DND-41 (cell line): ENCODE measurements at places on chromosomes 3 and 15.

- DNase-seq = no peak
Observed at GRCh38 chr3:155367506-155367905, 74.0 kb upstream of the STRIT1 start.

DNA sequence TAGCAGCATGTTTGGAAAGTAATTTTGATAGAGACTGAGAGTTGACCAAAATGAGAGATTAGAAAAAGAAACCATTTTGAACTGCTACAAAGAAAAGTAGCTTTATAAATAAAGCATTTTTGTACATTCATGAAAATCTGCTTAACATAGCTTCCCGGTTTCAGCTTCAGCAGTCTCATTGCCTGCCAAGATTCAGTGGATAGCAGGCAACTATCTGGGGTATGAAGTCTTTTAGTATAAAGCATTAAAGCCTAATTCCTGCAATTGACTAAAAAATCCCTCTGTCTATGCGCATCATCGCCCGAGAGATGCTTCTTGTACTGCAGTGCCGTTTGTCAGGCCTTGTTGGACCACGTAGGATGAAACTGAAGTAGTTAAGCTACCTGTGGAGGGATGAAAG is 588.4 kb downstream of the NAALADL2 start:
- no peak for DNase-seq

GRCh38 chr3:60979461-60980341 is 271.6 kb downstream of the FHIT start:
- no peak for DNase-seq

DNA sequence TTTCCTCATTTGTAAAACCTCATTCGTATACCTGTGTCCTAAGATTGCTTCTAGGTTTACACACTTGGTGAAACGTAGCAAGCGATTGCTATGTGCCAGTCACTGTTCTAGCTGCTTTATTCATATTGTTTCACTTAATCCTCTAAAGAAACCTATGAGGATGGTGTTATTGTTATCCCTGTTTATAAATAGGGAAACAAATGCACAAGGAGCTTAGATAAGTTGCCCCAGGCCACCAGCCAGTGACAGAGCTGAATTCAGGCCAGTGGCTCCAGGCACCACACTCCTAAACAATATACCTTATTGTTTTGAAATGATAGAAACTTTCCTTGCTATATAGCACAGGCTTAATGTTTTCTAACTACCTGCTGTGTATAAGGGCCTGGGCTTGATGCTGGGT is 44.0 kb downstream of the LPP start:
- no peak for DNase-seq

DNA sequence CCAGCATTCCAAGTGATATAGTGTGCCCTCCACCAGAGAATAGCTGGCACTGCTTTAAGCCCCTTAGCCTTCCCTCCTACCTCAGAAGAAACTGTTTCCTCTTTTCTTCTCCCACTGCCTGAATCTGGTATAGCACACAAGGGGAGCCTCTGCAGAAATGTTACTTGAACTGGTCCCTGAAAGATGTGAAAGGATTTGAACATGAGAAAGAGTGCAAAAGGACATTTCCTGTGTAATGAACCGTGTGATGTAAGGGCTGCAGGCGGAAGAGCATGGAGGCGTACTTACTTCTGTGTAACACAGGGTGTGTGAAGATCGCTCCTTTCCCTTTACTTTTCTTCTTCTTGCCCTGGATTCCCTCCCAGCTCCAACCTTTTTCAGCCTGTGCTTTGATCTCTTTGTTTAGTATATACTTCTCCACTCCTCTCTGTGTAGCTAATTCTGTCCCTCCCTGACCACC is 8.4 kb downstream of the TMOD3 start:
- DNase-seq = no peak

DNA sequence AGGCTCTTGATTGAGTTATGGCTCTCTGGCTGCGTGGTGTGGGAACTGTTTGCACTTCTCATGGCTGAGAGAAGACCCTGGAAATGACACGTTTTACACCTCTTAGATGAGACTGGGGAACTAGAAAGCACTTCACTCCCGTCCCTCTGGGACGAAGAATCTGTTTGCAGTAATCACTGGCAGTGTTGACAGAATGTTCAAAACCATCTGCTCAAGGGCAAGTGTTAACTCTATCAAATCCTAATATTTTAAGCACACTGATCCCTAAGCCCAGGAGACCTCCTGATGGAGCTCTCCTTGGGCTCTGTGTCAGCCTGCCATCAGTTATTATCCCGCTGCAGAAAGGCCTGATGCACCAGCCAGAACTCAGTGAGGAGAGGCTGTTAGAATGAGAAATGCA is 323.8 kb upstream of the DNAJC19 start:
- DNase-seq = no peak

DNA sequence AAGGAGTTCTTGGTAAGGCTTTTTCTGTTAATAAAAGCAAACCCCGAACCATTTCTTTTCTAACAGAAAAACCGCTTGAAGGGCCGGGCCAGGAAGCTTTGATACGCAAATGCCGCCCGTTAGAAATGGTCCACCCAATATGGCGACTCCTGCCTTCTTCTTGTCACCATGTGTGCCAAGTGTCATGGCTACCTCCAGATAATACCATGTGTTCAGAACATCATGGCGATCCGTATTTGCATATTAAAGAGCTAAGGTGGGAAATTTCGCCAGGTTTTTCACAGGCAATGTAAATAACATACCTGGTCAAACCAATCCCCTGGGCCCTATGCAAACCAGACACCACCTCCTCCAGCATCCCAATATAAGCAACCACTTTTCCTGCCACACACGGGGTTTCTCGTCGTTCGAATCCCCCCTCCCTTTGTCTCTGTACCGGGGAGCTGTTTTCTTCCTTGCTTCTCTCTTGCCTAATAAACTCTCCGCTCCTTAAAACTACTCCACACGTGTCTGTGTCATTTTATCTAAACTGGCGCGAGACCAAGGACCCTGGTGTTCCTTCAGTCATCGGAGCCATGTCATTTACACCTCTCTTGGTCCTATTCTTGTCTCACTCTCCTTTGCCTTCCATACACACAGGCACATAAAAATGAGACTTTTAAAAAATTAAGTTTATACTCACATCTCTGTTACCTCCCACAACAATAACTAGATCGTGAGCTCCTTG is 34.5 kb downstream of the NCEH1 start:
- DNase-seq = no peak

GRCh38 chr3:80244390-80244789 is 476.6 kb upstream of the ROBO1 start:
- DNase-seq = no peak

DNA sequence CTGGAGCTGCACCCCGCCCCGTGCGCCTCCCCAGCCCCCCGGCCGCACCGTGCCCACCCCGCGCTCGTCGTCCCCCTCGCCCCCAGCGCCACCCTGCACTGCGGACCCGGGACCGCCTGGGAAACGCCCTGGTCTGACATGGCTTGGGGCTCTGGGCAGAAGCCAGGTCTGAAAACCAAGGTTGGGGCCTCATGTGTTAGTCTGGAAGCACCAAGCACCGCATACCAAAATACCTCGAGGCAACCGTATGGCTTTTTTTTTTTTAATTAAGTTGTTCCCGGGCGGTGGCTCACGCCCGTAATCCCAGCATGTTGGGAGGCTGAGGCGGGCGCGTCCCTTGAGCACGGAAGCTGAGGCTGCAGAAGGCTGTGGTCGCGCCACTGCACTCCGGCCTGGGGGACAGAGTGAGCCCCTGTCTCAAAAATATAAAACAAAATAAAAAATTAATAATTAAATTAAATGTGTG is 91.5 kb upstream of the CHD2 start:
- no peak for DNase-seq

- DNase-seq = no peak
Observed at GRCh38 chr15:33766389-33766788, 201.9 kb upstream of the CHRM5 start.

- DNase-seq = no peak
Observed at GRCh38 chr3:140178482-140178881, 243.5 kb downstream of the CLSTN2 start.
